Naive thymus-derived CD8-positive, alpha-beta T cell (primary cell): ENCODE measurements at places on chromosomes 12 and 14.

- DNase-seq = no peak
Measured at GRCh38 chr14:100375266-100375962, 52.3 kb downstream of the SLC25A47 start.

DNA sequence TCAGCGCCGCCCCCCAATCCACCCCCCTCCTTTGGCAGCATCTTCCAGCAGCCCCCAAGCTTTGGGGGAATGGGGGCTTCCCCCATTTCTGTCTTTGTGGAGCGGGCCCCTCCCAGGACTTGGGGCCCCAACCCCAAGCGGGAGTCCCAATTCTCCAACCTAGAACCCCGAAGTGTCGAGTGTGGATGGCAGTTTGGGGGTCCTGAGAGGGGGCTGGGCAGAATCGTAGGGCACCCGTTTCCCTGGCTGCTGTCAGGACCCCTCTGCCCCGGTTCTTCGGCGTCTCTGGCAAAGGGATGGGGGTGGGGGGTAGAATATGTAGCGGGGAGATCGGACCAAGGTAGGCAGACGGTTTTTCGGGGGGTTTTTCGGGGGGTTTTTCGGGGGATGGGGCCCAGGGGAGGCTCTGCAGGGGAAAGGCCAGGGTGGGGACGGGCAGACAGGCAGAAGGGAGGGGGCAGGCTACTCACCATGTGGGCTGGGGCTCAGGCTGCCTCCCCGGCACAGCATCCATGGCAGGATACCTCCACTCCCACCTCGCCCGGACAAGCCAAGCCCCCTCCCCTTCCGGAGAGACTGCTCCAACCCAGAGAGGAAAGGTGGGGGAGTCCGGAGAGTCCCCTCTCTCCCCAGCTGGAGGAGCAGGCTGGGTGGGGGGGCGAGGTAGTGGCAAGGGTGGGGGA is 739 bp downstream of the JPH4 start:
- DNase-seq = no peak

DNA sequence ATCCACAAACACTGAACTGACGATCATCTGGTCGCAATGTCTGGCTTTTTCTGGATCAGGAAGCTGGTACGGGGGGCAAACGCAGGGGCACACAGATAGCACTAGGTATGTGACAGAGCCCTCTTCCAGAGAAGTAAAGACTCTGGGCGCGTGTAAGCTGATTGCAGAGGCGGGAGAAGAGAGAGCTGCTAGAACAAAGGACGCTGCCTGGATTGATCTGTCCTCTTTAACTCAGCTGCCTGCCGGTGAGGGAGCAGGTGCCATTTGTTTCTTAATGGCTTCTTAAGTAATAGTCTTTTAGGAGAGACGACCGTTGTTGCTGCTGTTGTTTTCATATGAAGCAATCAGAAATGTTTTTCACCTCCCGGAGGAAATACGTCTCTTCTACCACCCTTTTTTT is 77.3 kb downstream of the GLT1D1 start:
- no peak for DNase-seq

- DNase-seq = no peak
Measured at GRCh38 chr12:46174061-46174662, 94.7 kb downstream of the SLC38A1 start.
